ENCODE measurements at places on chromosomes 5 and 9. TPM values are rescaled to one million over a fixed set of nuclear protein-coding genes. Genes with fewer than 3 reads are reported as not detected.

The SVEP1 gene
- total RNA-seq: 0.36 TPM

The AJM1 gene
- total RNA-seq: 0.86 TPM

The MTX3 gene
- 27.9 TPM for total RNA-seq

The PPP1R26 gene
- total RNA-seq: 32.7 TPM

The IL4 gene
- total RNA-seq: not detected

The FGD3 gene
- 1.4 TPM for total RNA-seq
